Fibroblast of the aortic adventitia (primary cell): ENCODE measurements at places on chromosomes 7 and 10. TPM values are rescaled to one million over a fixed set of nuclear protein-coding genes. Genes with fewer than 3 reads are reported as not detected.

The AKR1C4 gene
- total RNA-seq = not detected in 2 replicates

The TAS2R5 gene
- total RNA-seq = 1.4 TPM in 1 of 2 replicates, not detected in the other

GRCh38 chr7:47047384-47047783 lies 534.5 kb downstream of the TNS3 start:
- peak; percentile 32 for DNase-seq

GRCh38 chr10:53675177-53675576 lies 902.6 kb upstream of the MBL2 start:
- no peak for DNase-seq

GRCh38 chr10:88624840-88625239 lies 38.3 kb downstream of the LIPJ start:
- DNase-seq = no peak
